ENCODE measurements at places on chromosomes 1 and 21. TPM values are rescaled to one million over a fixed set of nuclear protein-coding genes. Genes with fewer than 3 reads are reported as not detected.

Gene LCE1B
- not detected for polyA plus RNA-seq

Gene MASP2
- 12.8 TPM for polyA plus RNA-seq

Gene KRTAP19-1
- polyA plus RNA-seq, result not detected

Gene PDZK1
- 192 TPM for polyA plus RNA-seq

Gene PRAMEF6
- not detected for polyA plus RNA-seq

Gene IGSF21
- polyA plus RNA-seq, result 0.12 TPM

Gene NDUFV3
- 44.1 TPM for polyA plus RNA-seq

Gene LCE3D
- not detected for polyA plus RNA-seq

Gene MXRA8
- polyA plus RNA-seq, result 147 TPM

Gene PRAMEF5
- not detected for polyA plus RNA-seq

Gene RNU1-2
- 1.9 TPM for polyA plus RNA-seq

Gene LRRIQ3
- 5.7 TPM for polyA plus RNA-seq

Gene DNAJC6
- polyA plus RNA-seq, result 6.6 TPM

Gene SLC1A7
- 0.05 TPM for polyA plus RNA-seq

Gene RGS5
- 7.3 TPM for polyA plus RNA-seq

Gene LHX8
- polyA plus RNA-seq, result not detected

Gene FCGR1A
- polyA plus RNA-seq, result 1.3 TPM

Gene SLAMF8
- polyA plus RNA-seq, result 0.80 TPM

Gene TAS1R3
- 0.37 TPM for polyA plus RNA-seq

Gene ZNF695
- polyA plus RNA-seq, result 5.0 TPM

Gene OR2T2
- not detected for polyA plus RNA-seq

Gene SLC2A5
- polyA plus RNA-seq, result 0.88 TPM

Gene HPDL
- polyA plus RNA-seq, result 3.0 TPM

Gene FTCD
- 34.1 TPM for polyA plus RNA-seq

Gene PCAT6
- polyA plus RNA-seq, result 2.9 TPM

Gene ITLN1
- 1.6 TPM for polyA plus RNA-seq

Gene OVAAL
- not detected for polyA plus RNA-seq

Gene HAPLN2
- 0.63 TPM for polyA plus RNA-seq

Gene AURKAIP1
- 50.6 TPM for polyA plus RNA-seq

Gene LDLRAD2
- polyA plus RNA-seq, result 4.6 TPM

Gene OXCT2
- polyA plus RNA-seq, result 0.85 TPM

Gene LORICRIN
- polyA plus RNA-seq, result not detected

Gene LYPD8
- not detected for polyA plus RNA-seq

Gene CRTC2
- polyA plus RNA-seq, result 48.2 TPM

Gene CXADR
- polyA plus RNA-seq, result 43.2 TPM

Gene CFAP141
- not detected for polyA plus RNA-seq

Gene CCDC27
- 0.20 TPM for polyA plus RNA-seq

Gene FAM167B
- polyA plus RNA-seq, result 5.8 TPM

Gene SYT2
- 2.7 TPM for polyA plus RNA-seq

Gene OR2L8
- polyA plus RNA-seq, result not detected

Gene RHBDL2
- 1.4 TPM for polyA plus RNA-seq

Gene INSRR
- polyA plus RNA-seq, result 1.8 TPM

Gene ATP1A4
- polyA plus RNA-seq, result 0.15 TPM

Gene TNFAIP8L2
- polyA plus RNA-seq, result 1.6 TPM

Gene LRRN2
- polyA plus RNA-seq, result 11.5 TPM

Gene GBP7
- polyA plus RNA-seq, result not detected

Gene MSH4
- 0.60 TPM for polyA plus RNA-seq

Gene KRTAP21-2
- not detected for polyA plus RNA-seq

Gene CLDN8
- 48.9 TPM for polyA plus RNA-seq

Gene CFAP410
- 18.2 TPM for polyA plus RNA-seq
